ENCODE measurements at places on chromosomes 12 and 14. TPM values are rescaled to one million over a fixed set of nuclear protein-coding genes. Genes with fewer than 3 reads are reported as not detected.

GRCh38 chr14:63656194-63656593 lies 14.5 kb upstream of the WDR89 start:
- DNase-seq, result no peak

GRCh38 chr12:68882251-68882964 lies 50.6 kb downstream of the CPM start:
- no peak for DNase-seq

DNA sequence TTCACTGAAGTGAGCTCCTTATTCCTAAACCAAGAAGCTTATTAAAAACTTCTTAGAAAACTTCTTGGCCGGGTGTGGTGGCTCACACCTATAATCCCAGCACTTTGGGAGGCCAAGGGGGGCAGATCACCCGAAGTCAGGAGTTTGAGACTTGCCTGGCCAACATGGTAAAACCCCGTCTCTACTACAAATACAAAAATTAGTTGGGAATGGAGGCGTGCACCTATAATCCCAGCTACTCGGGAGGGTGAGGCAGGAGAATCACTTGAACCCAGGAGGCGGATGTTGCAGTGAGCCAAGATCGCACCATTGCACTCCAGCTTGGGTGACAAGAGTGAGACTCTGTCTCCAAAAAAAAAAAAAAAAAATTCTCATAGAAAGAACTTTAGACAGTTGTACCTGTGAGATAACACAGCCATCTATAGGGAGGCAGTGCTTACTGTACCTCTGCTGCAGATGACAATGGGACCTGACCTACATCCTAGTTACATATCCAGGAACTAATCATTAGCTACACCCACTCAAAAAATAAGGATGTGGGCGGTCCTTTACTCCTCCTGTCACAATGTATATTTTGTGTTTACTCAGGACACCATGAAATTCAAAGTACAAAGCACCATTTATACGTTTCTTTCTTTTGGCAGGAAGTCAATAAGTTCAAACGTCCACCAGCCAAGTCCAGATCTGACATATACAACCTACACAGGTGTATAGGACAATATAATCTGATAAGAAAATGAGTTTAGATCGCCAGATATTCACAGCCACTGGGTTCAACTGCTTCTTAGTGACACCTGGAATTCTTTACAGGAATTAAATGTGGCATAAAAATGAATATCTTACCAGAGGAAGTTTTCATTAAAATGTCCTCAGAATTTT lies 14.9 kb downstream of the STXBP6 start:
- DNase-seq, result no peak

DNA sequence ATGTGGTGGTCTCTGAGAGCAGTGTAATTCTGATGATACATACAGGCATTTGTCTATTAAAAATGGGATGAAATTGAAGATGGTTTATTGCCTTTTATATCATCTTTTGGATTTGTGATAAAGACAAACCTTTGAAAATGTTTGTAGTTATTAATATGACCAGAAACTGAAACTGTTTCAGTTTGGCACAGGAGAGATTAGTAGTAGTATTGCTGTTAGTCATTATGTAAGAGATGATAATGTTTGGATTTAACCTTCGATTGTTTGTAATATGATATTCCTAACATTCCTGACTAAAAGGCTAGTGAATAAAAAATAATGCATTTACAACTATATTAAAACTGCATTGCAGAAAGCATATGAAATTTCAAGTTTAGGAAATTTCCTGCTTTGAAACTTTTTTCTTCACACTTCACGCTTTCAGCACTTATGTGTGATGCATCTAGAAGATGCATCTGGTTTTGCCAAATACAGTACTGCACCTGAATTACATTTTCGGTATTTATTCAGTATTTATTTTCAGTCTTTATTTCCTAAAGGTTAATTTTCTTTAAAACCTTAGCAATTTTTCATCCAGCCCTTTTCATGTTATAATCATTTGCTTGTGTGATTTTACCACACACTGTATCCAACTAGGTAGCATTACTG lies 25.5 kb downstream of the ADIPOR2 start:
- no peak for DNase-seq

- DNase-seq, result no peak
Observed at GRCh38 chr12:1977109-1977508, 27.1 kb downstream of the DCP1B start.

DNA sequence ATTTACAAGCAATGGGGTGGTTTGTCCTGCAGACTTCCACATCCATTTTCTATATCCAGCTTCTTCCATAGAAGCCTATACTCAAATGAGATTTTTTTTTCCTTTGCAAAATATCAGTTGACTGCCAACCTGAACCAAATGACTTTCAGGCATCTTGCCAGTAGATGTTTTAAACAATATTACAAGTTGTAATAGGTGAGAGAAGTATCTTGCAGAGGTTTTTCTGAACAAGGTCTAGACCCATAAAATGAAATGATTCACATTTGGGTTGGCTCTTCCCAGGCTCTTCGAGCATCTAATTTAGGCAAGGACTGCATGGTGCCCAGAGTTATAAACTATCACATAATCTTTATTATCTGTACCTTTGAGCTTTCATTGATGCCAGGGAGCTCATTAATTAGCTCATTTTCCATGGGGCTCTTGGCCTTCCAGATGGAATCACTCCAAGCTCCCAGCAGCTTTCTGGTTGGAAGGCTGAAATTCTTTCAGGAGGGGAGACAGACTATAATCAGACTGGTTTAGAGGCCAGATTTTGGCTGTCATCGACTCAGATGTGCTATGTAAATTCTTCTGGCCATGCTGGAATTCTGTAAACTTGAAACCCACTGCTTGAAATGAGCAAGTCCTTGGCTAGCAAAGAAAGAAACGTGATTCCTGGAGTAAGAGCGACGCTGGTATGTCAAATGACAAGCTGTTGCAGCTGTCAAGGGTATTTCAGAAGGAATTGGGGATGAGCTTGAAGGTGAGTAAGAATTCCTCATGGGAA lies 32.2 kb upstream of the DICER1 start:
- no peak for DNase-seq

DNA sequence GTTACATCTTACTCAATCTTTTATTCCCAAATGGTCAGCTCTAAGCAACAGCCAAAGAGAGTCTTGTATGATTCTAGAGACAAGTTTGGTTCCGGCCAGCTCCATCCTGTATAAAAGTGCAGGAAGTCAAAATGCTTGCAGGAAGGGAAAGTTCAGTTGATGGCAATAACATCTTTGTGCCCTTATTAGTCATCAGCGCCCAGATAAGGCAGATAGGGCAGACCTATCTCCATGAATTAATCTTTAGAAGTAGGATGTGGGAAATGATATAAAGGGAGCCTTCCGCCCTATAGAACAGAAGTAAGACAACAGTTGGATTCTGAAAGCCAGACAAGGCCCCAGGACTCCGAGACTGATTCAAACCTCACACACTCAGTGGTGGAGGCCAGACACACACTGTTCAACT lies 6.4 kb downstream of the GNS start:
- peak; percentile 18 for DNase-seq

GRCh38 chr12:102394200-102394599 lies 86.2 kb downstream of the IGF1 start:
- no peak for DNase-seq

DNA sequence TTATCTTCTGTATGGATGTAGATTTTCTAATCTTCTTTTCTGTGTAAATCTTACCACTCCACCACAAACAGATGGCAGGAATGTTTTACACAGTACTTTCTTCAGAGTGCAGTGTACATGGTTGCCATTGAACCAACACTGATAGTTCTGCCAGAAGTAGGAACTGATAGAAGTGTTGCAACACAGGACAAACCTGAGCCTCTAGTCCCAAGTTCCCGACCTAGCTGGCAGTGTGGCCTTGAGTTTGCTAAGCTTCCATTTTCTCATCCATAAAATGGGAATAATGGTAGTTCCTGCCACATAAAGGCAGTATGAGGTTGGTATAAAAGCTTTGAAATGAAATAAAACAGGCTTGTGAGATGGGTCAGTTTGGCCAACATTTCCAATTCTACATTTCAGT lies 50.8 kb upstream of the SAV1 start:
- no peak for DNase-seq

- peak; percentile 36 for DNase-seq
Observed at GRCh38 chr12:57176846-57177245, 29.4 kb upstream of the LRP1-AS start.

- no peak for DNase-seq
Observed at GRCh38 chr12:110067531-110067930, 19.2 kb upstream of the C12orf76 start.

- DNase-seq, result no peak
Observed at GRCh38 chr12:53103860-53104305, 597 bp downstream of the SOAT2 start.

- DNase-seq, result no peak
Observed at GRCh38 chr12:116213014-116213413, 64.5 kb downstream of the MED13L start.

- DNase-seq, result peak; percentile 37
Observed at GRCh38 chr14:69260861-69261564, 1.1 kb downstream of the GALNT16 start.

DNA sequence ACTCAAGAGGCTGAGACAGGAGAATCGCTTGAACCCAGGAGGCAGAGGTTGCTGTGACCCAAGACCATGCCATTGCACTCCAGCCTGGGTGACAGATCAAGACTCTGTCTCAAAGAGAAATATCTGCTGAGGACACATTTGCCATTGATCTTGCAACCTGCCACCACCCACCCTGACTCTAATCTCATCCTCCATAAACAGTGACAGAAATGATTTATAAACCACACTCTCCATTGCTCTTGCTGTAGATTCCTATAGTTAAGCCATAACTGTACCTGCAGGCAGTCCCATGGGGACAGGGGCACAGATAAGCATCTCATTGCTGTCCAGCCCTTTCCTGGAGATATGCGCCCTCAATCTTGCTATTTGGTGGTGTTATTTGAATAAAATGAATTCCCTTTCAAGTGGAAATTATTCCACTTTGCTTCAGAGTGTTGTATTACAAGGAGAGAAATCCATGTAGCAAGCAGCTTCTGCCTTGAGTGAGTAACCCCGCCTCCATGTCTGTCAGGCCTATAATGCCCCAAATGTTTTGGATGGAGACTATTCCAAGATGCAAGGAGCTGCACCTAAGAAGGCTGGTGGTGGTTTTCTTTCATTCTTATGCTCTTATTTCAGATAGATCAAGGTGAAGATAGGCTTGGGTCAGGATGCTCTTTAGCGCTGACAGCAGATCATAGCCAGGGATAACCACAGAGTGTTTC lies 3.0 kb upstream of the ZDHHC22 start:
- no peak for DNase-seq

DNA sequence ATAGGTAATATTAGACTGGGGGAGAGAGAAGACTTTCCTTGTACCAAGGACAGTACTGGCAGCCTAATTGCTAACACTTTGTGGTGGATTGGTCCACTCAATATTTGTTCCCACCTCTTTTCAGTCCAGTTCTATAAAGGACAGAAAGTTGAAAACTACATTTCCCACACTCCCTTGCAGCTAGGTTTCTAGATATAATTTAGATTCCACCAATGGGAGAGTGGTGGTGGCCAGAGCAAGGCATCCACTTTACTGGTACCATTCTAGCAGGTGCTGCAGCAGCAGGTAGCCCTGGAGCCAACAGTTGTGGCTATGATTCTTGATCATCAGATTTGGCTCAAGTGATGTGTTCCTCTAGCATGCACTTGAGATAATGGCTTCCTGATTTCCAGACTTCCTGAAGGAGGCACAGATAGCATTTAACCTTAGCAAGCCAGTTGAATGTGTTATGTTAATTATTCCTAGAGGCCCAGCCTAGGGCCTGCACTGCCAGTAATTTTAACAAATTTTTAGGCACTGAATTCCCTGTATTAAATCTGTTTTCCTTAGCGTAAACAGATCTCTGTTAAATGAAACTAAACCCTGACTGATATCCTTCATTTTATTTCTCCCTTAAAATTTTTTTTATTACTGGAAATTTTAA lies 24.4 kb downstream of the SLC38A1 start:
- DNase-seq, result no peak

DNA sequence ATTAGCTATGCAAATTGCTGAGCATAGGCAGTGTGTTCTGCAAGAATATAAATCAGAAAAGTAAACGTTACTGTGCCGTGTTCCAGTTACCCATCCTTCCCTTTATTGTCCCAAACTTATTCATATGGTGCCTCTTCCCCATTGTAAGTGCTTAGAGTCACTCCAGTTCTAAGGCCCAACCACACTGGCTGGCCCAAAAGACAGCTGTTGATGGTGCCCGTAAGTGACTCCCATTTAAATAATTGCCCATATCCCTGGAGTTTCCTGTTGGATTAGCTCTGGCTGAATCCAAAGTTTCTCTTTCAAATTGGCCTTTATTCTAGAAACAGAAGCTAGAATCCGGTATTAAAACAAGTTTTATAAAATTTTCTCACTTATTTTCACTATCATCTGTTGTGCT lies 400.1 kb upstream of the DDHD1 start:
- DNase-seq, result no peak

DNA sequence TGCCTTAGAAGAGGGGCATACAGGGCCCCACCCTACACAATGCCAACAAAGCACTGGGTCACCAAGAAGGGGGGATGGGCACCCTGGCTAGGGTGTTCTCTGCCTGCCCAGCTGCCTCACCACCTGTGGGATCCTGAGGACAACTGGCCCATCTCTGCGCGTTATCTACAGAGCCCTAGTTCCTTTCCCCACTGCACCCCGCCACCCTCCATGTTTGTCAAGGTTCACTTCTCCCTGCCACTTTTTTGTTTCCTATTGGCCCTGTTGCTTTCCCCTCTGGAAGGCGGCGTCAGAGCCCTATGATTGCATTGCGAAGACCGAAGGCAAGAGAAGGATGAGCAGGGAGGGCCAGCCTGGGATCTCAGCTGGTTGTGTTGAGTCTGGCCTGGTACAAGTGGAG lies 1.6 kb downstream of the SLC48A1 start:
- no peak for DNase-seq

DNA sequence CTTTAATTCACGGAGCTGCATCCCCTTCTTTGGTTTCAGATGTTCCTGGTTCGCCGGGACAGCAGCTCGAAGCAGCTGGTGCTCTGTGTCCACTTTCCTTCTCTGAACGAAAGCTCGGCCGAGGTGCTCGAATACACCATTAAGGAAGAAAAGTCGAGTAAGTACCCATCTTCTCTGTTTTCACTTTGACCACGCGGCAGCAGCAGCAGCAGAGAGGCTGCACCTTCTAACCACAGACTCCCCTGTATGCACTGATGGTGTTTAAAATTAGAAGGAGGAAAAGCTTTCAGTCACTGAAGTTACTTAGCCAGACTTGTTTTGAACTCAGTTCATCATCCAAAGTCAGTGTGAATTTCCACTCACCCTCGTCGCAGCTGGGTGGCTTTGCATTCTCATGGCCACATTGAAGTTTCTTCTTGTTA lies 63.8 kb downstream of the RIN3 start:
- no peak for DNase-seq

DNA sequence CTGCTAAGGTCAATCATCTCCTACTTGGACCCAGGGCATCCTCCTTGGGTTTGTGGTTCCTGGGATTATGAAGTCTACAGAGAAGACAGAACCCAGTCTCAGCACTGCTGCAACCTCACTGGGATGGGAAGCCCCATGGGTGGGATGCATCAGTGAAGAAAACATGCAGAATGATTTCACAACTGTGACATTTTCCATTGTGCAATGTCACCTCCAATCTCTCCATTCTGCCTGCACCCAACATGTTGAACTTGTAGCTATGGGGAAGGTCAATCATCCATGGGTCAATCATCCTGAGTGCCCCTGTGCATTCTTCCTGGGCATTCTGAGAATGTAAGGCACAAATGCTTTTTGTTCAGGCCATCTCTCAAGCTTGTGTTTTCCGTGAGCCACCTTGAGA lies 1004.4 kb upstream of the TMEM132C start:
- DNase-seq, result no peak

The LTBR gene
- total RNA-seq, result 163 TPM

The SPIC gene
- total RNA-seq, result not detected

The RPS6KA5 gene
- total RNA-seq, result 8.6 TPM

The PPP1R3E gene
- 5.0 TPM for total RNA-seq

The C3AR1 gene
- total RNA-seq, result not detected

The SPATS2 gene
- total RNA-seq, result 29.0 TPM

The P2RX2 gene
- not detected for total RNA-seq

The TARBP2 gene
- 82.0 TPM for total RNA-seq

Measured in PC-3 (cell line).